ENCODE measurements at places on chromosomes 7 and 10.

- no peak for DNase-seq
Measured at GRCh38 chr10:71585564-71586290, 133.9 kb downstream of the C10orf105 start.

DNA sequence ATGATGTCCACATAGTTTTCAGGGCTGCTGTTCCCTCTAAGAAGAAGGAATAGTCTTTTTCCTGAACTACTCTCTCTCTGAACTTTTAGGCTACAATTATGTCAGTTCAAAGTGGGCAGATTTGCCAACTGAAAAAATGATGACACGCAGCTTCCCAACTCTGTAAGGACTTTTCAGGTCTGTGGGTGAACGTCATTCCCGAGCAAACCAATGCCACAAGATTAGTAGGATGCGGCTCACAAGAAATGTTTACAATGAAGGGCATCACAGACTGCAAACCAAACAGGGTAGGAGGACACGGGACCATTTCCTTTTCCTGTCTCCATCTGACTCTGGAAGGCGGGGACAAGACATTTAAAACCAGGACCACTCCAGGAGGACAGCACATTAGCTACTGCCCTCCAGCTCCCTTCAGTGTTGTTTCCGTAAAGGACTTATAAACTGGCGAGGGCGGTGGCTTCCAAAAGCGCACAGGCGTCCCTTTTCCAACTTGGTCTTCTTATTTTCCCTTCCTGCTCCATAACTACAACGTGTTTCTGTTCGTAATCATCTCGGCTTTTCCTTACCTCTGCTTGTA lies 539 bp upstream of the MKLN1 start:
- DNase-seq = no peak

GRCh38 chr10:60236869-60237524 lies 152.7 kb downstream of the ANK3 start:
- peak; percentile 18 for DNase-seq

- no peak for DNase-seq
Measured at GRCh38 chr7:133299676-133300075, 46.8 kb downstream of the EXOC4 start.

DNA sequence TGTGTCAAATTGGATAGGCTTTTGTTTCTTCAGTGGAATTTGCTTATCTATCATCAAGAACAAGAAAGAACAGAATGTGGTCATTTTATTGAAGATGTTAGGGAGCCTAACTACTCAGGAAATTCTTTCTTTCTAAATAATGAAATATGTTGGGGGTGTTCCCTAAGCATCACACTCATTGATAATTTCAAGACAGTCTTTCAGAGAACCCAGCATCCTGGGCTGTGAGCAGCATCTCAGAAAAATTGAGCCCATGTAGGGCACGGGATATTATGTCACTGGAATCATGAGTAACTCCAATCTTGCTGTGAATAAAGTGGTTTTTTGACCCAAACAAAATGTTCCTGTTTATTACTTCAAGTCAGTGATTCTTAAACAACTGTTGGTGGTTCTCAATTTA lies 27.3 kb downstream of the PON1 start:
- DNase-seq = no peak

GRCh38 chr10:110576220-110576619 lies 8.7 kb downstream of the SMC3 start:
- DNase-seq = no peak

DNA sequence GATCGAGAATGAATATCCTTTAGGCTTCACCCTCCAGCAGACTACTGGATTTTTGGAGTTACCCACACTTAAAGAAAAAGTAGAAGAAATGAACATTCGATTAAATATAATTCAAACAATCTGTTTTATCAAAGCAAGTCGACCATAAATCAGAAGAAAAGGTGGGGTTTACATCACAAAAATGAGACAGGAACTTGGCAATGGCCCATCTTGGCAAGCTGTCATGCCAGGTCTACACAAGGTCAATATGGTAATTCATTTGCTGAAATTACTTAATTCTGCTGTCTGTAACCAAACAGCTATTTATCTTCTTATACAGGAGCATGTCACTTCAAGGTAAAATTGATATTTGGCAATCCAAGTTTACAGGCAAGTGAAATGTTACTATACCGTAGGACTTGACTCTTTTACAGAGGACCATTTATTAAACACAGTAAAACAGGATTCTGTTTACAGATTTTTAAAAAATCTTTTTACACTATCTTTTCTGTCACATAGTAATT lies 640.6 kb upstream of the NRP1 start:
- DNase-seq = no peak

Data from stimulated activated CD4-positive, alpha-beta T cell treated with anti-CD3 and anti-CD28 coated beads, Interleukin-2, amount 100 ng/mL, for 24 hours (primary cell).